Heart left ventricle (tissue), 16 donors: ENCODE measurements at places on chromosomes 12 and 14. TPM values are rescaled to one million over a fixed set of nuclear protein-coding genes. Genes with fewer than 3 reads are reported as not detected.

- DNase-seq: peak; percentile 69
Observed at GRCh38 chr12:2959505-2960389, 550 bp downstream of the TEAD4 start.

The CFAP73 gene
- 0.04 TPM for polyA plus RNA-seq

- no peak for DNase-seq
Observed at GRCh38 chr12:90064852-90065801, 356.5 kb upstream of the ATP2B1 start.

The CCND2 gene
- polyA plus RNA-seq: 49.4 TPM

DNA sequence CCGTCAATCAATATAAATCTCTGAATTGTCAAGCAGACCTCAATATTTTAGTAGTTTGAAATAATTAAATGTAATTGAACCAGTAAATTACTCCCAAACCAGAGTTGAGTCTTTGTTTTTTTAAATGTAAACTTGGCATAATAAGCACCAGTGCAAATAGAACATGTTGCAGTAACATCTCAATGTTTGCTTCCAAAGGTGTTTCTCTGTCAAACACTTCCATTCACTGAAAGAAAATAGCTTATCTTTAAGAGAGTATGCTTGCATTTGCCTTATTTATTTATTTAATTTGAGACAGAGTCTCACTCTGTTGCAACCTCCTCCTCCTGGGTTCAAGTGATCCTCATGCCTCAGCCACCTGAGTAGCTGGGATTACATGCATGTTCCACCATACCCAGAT is 39.9 kb upstream of the EGLN3 start:
- no peak for DNase-seq

The PPM1H gene
- 1.4 TPM for polyA plus RNA-seq

DNA sequence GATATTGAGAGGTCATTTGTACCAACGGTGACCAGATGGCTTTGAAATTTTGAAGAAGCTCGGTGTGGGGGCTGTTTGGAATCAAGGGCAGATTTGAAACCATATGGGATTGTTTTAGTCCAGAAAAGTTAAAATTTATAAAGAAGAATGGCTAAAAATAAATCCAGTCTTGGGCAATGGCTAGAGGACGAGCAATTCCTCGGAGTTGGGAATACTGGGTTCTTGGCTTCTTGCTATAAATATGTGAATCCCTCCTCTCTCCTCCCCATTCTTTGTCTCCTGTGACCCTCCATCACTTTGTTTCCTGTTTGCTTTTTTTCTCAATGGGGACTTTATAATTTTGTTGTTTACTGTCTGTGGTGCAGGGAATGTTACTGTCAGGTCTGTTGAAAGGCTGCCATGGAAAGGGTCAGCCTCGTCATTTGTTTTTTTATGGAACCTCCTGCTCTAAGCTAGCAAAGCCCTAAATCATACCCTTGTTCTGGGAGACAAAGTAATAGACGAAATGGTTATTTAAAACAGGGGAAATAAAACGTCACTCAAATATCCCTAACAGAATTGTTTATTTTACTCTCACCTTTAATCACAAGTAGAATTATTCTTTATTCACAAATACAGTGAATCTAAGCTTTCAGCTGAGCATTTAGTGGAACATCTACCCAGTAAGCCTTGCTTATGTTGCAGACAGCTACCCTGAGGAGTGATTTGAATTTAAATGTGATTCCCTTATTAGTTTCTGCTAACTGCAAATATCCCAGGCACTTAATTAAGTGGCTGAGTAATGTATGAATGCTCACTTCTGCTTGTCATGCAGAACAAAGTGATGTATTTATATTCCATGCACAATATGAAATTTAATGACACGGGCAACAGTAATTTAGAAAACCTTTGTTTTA is 273.1 kb upstream of the NOVA1 start:
- no peak for DNase-seq

- no peak for DNase-seq
Observed at GRCh38 chr14:77620222-77620870, 3.9 kb upstream of the SPTLC2 start.

DNA sequence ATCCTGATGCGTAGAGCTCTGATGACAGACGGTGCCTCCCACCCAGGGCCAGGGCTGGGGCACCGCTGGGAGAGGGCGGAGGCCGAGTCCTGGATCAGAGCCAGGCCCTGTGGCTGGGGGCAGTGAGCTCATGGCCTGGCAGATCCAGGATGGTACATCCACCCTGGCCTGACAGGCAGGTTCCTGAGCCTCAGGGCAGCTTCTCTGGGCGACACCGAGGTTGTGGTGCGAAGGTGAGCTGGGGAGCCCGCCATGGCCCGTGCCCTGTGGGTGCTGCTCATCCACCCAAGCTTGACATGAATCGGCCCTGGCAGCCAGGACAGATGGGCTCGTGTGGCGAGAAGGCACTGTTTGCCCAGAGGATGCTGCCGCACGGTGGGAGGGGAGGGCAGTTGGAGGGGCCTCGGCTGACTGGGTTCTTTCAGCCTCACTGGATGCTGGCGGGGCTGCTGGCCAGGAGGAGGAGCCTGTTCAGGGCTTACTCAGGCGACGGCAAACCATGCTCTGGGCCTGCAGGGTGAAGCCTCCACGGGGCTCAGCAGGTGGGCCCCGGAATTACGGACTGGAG is 16.6 kb downstream of the LRTM2 start:
- peak; percentile 60 for DNase-seq

The GPD1 gene
- 10.0 TPM for polyA plus RNA-seq
